ENCODE measurements at places on chromosomes 12 and 14.

DNA sequence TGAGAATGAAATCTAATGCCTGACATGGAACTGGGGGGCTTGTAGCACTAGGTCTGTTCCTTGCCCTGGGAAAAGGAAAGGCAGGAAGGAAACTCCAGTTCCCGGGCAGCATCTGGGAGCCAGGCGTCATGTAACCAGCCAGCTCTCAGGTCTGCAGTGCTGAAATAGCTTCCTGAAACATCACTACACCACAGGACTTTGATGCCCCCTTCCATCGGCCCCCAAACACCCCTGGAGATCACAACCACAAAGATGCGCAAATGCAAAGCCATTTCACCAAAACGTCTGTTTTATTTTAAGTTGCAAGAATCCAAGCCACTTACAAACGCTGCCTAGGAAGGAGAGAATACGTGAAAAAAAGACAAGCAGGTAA lies 40.9 kb downstream of the KCTD10 start:
- DNase-seq, result no peak

DNA sequence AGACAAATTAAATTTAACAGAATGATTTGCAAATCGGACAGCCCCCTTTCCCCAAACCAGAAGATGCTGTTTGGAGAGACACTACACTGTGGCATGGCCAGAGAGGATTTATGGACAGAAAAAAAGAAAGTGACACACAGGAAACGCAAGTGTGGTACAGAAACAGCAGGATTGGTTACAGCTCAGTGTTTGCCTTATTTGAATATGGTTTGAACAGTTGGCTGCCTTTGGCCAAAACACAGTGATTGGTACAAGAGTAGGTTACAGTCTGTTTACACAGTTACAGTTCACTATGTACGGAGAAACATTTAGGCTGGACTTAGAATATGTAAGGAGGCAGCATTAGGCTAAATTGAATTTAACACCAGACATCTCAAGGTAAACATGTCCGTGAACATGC lies 335.3 kb downstream of the NPAS3 start:
- no peak for DNase-seq

DNA sequence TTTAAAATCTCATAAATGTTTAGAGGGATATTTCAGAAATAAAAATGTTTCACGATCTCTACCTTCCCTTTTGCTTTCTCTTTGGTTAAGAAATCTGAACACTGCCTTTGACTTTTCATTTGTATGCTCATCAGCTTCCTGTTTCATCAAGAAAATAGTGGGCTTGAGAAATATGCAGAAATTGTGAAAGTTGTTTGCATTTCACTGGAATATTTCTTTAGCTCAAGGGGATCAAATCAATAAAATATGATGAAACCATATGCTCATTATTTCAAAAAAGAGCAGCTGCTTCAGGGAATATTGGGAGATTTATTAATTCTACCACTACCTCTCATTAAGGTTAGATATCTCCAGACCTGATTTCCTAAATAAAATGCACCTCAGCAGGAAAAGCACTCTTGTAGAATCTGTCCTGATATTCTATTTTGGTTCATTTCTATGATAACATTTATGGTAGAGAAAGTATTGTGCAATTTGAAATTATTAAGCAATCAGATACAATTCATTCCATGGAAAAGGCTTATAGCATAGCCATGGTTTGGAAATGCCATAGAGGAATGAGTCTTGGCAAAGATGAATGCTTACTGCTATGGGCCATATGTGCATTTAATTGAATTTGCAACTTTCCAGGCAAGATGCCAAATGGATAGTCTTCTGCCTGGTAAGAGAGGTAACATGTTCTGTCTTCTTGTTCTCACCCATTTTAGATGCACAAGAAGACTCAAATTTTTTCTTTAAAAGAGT lies 212.6 kb upstream of the SLC16A7 start:
- no peak for DNase-seq

DNA sequence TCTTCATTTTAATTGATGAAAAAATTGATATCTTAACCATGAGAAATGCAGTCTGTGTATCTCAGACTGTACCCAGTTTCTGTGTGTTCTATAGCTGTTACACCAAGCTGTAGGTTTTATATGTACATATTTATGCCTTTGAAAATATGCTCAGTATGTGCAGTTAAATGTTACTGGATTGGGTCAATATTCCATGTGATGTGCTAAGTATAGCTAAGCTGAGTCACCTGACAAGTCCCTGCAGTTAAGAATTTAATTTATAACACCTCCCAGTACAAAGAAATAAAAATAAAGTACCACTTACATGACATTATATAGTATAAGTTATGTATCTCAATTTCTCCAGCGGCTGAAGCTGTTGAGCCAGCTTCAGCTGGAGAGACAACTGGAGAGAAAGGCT lies 984.0 kb downstream of the GALC start:
- no peak for DNase-seq

DNA sequence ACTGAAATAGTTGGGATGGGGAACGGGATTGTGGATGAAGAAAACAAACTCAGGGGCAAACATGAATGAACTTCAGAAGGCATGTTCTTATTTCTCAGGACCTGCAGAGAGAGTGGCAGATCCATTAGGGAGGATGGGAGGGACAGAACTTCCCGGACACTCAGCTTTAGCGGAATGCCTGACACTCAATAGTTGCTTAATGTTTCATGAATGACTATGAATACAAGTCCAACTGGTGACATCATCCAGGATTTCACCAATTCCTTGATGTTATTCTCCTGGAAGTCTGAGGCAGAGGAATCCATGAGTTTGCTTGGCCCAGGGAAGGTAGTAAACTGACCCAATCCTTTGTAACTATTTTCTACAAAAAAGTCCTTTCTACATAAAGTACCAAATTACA lies 37.8 kb upstream of the LRRC10 start:
- no peak for DNase-seq

DNA sequence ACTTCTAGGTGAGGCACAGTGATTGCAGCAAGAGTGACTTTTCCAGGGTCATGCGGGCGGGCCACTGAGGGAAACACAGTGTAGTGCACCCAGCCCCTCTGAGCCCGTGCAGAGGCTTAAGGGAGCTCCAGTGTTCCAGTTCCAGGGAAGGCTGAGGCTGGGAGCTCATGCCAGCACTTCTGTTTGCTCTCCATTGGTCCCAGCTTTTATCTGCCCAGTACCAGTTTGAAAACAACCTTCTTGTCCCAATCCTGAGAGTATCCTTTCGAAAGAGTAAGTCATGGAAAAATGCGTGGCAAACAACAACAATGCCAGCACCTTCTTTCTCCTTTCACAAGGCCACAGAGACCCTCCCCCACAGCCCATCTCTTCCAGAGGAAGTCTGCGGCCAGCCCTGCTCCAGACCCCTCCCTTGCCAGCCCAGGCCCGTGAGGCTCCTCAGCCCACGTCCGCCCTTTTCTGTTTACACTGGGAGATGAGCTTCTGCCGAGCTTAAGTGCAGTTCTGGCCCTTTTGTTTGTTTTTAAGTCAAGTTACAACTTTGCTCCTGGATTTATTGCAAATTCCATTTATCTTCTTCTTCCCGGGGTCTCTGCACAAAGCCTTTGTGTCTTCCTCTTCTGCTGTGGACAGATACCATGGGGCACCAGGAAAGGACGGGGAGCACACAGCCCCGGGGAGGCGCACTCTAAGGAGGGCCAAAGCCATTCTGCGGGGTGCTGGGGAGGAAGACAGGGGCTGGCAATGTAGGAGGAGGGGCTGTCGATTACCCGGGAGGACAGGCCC lies 185.6 kb downstream of the ZFP36L1 start:
- no peak for DNase-seq

DNA sequence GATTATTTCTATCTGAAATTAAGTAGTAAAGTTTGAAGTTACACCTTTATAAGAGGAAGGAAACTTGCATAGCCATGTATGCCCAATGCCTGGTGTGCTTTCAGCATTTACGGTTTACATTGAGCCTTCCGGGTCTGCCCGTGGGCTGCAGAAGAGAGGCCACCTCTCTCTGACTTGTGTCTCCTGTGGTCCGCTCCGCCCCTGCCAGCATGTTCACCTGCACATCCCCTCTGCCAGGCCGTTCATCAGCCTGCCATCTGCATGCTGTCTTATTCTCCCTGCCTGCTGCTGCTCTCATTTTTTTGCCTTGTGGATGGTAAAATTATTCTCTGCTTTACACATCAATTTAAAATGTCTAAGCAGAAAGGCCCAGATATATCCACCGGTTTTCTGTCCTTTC lies 41.5 kb upstream of the DYNC1H1 start:
- DNase-seq, result no peak

DNA sequence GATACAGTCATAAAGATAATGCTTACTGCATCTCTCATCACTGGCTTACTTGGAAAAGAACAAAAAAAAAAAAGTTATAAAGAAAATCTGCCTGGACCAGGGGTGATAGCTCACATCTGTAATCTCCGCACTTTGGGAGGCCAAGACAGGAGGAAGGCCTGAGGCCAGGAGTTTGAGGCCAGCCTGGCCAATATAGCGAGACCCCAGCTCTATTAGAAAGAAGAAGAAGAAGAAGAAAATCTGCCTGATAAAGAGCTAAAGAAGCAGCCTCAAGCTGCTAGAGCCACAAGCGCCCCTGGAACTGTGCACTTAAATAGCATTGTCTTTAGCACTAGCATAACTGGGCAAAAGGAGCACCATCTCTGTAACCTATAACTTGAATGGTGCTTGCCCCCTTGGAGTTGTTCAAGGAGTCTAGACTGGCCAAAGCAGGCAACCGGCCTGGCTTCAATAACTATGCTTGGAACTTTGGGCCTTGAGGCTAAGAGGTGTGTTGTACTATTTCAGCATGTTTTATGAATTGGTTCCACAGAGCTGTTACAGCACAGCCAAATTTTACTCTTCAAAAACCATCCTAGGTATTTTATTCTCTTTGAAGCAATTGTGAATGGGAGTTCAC lies 53.2 kb downstream of the SINHCAF start:
- DNase-seq, result no peak

DNA sequence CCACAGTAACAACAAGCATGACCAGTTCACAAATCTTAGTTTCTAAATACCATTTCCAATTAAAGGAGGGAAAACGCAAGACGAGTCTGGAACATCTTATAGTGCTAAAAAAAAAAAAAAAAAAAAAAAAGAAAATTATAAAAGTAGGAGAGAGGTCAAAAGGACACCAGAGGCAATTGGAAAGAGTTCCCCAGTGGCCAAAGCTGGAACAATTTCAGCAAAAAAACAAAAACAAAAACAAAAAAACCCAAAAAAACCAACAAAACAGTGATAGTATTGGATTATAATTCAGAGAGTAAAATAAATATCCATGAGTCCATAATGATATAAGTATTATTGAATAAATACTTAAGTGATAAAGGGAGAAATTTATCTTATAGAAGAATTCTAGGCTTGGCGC lies 10.3 kb upstream of the NAP1L1 start:
- DNase-seq, result no peak

DNA sequence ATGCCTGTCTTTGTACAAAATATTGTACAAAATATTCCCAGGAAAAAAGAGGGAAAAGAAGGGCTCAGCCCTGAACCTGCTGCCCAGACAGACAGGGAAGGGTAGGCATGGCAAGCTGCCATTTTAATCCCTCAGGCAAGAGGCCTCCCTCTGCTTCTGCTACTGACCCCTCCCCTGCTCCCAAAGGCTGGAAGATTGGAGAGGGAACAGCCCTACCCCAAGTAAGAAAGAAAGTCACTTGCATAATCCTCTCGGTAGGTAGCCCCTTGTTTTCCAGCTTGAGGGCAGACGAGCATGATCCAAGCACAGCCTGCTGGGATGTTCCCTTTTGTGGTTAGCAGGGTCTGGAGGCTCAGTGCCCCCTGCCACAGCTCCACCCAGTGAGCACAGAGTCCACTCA lies 20.7 kb downstream of the ADCY6 start:
- no peak for DNase-seq

GRCh38 chr12:94143438-94143837 lies 4.9 kb upstream of the PLXNC1 start:
- no peak for DNase-seq

- DNase-seq, result no peak
These were observed 25.3 kb downstream of the JDP2 start for GRCh38 chr14:75452900-75453816.

DNA sequence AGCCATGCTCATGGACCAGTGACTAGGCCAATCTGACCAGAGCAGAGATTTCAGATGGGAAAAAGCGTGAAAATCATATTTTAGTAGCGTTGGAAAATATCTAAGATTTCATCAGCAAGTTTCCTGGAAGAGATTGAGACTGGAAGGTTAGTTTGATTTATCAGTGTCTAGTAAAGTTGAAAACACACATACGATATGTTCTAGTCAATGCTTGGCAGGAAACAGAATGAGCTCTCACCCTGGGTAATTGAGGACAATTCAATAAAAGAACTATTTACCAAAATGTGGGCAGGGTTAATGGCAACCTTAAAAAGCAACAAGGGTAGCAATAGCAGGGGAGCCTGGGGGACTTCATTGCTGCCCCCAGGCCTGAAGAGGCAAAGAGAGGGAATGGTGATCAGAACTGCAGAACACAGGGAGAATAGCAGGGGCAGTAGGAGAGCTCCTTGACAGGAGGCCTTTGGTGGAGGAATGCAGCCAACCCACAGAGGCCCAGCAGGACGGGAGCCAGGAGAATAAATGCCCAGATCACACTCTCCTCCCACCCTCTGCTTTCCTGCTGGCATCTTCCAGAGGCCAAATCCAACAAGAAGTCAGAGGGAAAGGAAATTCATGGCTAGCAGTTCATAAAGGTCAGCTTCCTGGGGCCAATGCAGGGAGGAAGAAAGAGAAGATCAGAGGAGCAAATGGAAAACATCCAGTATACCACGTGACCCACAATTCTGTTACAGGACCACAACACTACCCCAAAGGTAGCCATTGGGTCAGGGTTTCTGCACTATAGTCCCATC lies 27.6 kb upstream of the LRP6 start:
- DNase-seq, result no peak

DNA sequence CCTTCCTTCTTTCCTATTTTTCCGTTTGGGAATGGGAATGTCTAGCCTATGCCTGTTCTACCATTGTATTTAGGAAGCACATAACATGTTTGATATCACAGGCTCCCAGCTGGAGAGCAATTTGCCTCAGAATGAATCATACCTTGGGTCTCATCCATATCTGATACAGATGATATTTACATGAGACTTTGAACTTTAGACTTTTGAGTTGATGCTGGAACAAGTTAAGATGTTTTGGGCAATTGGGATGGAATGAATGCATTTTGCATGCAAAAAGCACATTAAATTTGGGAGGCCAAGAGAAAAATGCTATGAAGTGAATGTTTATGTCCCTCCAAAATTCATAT lies 61.9 kb upstream of the BEGAIN start:
- no peak for DNase-seq

DNA sequence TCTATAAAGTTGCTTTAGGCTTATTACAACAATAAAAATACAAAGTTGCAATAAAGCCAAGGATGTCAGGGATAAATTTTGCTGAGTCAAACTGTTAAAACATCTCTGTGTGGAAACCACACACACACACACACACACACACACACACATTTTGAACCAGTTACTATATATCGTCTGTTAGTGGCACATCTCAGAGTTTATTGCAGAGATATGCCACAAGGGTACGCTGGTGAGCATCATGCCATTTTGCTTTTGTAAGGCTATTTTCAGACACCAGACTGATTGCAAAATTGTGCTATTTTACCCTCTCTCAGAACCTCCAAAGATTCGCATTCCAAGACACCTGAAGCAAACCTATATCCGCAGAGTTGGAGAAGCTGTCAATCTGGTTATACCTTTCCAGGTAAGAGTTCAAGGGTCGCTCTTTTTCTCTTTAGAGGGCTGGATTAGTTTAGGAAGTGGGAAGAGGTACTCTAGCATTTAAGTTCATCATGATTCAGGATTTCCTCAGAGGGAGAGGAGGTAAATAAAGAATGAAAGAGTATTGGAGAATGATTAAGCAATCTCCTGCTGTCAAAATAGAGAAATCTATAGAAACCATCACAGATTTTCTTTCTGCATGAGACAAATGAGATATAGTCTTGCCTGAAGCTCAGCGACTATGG lies 27.3 kb upstream of the CHPT1 start:
- DNase-seq, result no peak

Data from NCI-H345 (cell line).